ENCODE measurements at places on chromosomes 11 and 22.

DNA sequence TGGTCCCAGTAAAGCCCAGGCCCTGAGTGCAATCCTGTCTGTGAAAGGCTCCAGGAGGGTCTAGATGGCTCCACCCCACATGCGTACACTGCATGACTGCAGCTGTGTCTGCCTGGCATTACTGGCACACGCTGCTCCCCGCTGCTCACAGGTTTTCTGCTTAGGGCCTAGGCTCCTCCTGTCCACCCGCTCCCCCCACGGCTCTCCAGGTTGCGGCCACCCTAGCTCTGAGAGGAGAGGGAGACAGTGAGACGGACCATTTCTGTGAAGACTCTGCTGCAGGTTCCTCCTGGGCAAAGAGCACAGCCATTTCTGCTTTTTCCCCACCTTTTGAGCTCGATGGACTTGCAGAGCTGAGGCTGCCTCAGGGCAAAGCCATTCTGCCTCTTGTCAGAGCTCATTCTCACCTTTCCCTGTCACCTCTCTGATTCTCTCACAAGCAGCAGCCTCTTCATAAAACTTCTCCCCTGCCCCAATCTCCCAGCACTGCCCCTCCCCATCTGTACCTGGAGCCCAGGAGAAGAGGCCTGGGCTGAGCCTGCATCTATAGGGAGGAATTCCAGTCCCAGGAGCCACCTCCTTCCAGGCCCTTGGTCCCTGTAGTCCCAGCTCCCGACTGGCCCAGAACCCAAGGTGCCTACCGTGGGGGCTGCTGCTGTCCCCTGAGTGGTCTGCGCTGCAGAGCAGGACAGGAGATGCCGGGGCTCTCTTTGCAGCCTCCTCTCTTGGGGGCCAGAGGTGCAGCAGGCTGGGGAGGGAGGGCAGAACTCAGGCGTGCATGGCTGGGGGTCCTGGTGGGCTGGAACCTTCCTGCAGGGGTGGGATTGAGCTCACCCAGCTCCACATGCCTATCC lies 433.7 kb upstream of the B3GAT1 start:
- no peak for DNase-seq

GRCh38 chr11:108635106-108635505 lies 29.8 kb upstream of the DDX10 start:
- no peak for DNase-seq

DNA sequence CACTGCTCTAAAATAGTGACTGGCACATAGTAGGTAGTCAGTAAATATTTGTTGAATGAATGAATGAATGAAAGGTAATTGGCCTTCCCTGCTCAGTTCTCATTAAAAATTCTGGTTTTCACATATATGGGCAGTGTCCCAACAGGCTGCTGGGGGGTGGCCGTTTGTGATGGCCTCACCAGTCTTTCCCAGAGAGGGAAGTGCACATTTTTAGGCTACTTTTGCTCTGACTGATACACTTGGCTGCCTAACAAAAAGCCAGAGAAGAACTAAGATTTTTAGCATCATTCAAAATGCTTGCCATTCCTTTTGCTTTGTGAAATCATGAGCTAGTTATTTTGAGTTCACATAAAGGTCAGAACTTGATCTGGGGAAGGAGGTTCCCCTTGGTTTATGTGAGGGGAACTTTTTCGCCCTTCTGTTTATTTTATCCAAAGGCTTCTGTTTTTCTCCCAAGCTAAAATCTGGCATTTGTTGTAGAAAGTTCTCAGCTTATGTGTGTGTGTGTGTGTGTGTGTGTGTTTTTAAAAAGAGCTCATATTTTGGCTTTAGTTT lies 83.1 kb downstream of the PTPRJ start:
- DNase-seq, result no peak

GRCh38 chr11:122749005-122749687 lies 89.2 kb upstream of the CRTAM start:
- no peak for DNase-seq

DNA sequence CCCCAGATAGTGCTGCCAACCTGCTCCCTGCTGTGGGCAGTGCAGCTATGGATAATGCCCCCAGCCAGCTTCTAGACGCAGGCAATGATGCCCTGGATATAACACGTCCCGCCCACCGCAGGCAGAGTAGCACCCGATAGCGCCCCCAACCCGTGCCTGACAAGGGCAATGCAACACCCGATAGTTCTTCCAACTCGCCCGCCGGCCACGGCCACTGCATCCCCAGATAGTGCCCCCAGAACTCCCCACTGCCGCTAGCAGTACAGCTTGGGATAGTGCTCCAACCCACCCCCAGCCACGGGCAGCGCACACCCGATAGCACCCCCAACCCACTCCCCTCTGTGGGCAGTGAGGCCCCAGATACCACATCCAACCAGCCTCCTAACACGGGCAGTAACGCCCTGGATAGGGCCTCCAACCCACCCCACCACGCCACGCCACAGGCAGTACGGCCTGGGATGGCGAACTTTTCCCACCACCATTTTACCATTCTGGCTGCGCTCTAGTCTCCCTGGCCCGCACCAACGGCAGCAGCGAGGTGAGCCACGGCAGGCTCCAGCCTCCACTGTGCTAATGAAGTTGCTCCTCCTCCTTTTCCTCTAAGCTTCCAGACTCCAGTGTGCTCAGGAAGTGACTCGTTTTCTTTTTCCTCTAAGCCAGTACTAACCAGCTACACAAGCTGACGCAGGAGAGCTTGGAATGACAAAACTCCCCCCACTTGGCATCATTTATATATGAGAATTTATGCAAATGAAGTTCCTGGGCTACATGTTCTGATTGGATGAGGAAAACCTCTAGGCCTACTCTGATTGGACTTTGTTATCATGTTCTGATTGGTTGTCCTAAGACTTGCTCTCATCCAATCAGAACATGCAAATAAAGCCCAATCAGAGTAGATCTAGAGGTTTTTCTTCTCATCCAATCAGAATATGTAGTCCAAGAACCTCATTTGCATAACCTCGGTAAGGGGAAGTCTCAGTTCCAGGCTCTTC lies 3.0 kb upstream of the RFPL3 start:
- no peak for DNase-seq

DNA sequence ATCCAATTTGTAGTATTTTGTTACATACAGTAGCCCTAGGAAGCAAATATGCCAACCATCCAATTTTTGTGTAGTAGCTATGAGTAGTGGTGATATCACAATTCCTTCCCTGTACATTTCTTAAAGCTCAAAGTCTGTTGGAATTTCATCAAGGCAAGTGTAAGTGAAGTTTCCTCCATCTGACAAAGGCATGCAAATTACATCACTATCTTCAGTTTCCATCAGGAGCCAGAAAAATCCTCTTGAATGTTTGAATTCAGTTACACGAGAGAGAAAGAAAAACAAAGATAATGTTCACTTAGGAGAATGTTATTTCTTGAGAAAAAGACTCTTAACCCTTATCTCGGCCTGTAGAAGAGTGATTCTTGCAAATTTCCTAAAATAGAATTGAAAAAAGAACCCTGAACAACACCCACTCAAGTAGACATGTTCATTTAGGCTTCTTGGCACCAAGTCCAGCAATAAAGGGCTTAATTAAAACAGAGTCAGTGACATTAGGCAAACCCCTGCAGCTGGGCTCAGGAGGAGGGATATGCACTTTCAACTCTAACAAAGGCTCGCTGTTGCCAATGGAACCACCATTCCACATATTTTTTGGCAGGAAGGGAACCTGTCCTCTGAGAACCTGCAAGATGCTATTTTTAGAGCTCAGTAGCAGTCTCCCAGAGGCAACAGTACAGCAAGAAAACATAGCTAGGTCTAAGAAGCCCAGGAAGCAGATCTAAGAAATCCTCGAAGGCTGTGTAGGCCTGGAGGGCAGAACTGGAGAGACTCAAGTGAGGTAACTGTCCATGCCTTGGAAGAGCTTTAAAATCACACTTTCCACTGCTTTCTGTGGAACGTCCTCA lies 144.6 kb downstream of the CCDC81 start:
- DNase-seq, result no peak

DNA sequence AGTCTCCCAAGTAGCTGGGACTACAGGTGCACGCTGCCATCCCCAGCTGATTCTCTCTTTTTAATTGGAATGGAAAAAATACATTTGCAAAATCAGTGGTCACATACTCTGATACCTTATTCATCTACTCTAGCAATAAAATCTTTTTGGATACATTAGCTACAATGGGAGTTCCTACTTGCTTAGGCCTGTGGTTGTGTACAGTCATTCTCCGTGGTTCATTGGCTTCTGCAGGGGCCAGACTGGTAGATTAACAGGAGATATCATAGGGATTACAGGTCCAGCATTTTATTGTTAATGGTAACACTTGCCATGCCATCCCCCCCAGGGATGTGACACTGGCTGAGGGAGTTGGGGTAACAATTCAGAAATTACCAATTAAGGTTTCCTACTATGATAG lies 140.0 kb downstream of the ADAMTS15 start:
- DNase-seq, result no peak
